Mucosa of descending colon (tissue), 3 donors: ENCODE measurements at places on chromosomes 5 and 9. TPM values are rescaled to one million over a fixed set of nuclear protein-coding genes. Genes with fewer than 3 reads are reported as not detected.

DNA sequence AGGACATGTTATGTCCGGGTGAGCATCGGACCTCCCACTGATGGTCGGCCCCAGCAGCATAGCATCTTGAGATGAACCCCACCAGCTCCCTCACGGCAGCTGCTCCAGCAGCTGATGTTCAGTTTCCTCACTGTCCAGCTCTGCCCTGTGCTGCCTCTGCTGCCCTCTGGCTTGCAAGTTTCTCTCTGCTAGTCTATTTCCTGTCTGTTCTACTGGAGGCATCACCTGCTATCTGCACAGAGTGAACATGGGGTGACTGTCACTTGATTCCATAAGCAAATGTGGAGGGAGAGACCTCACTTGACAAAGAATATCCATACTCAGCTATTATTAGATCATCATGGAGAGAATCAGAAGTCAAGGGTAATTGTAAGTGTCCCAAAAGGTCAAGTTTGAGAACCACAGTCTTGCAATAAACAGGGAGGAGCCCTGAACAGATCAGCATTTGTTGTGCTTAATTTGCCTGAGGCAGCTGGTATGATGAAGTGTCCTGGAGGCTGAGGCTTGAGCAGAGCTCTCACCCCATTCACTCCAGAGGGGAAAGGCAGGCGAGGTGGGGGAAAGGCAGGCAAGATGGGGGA, 702.8 kb downstream of the SEMA5A start:
- peak; percentile 32 for DNase-seq

GRCh38 chr5:173015598-173016455, 32.3 kb downstream of the ATP6V0E1 start:
- no peak for DNase-seq

- no peak for DNase-seq
These were observed 69.3 kb upstream of the DAB2 start for GRCh38 chr5:39494107-39494510.

- no peak for DNase-seq
These were observed 3.3 kb downstream of the ACSL6 start for GRCh38 chr5:132008163-132008473.

GRCh38 chr5:118378959-118379358, 609.4 kb downstream of the DTWD2 start:
- no peak for DNase-seq

- DNase-seq = no peak
These were observed 98.4 kb downstream of the LMNB1 start for GRCh38 chr5:126875303-126875785.

GRCh38 chr5:55406292-55406691, 98.5 kb downstream of the MTREX start:
- no peak for DNase-seq

DNA sequence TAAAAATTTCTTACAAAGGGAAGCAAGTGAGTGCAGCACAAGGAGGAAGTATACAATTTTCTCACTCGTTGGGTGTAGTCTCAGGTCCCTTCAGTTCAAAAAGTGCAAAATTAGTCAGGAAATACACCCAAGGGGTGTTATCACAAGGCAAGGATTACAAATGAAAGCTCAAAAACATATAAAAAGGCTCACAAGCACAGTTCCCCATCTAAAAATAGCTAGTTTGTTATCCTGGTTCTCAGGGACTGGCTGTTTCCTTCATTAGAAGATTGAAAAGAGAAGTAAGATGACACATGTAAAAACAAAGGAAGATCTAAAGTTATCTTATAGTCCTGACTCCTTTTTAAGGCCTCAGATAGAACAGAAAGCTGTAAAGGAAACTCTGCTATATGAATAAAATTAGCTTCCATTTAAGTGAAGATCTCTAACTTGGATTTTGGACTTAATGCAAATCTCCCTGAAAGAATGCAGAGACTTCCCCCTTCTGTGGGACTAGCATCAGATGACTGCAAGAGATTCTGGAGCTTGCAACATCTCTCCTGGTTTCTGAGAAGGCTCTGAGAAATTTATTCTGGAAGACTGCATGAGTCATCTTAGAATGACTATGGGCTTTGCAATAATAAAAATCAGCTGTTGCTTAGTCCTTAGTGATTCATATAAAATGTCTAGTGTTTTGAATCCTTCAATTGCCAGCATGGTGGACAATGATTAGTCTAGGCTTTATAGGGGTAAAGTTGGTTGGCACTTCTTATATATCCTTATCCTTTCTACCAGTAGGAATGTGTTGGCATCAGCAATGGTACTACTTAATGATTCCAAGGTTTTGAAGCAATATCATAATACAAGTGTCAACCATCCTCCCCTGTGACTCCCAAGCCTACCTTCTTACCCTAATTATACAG, 25.4 kb downstream of the DAB2 start:
- no peak for DNase-seq

- no peak for DNase-seq
These were observed 133.4 kb downstream of the MRPL36 start for GRCh38 chr5:1666221-1666620.

GRCh38 chr9:81416476-81417298, 272.7 kb downstream of the TLE1 start:
- DNase-seq = no peak

DNA sequence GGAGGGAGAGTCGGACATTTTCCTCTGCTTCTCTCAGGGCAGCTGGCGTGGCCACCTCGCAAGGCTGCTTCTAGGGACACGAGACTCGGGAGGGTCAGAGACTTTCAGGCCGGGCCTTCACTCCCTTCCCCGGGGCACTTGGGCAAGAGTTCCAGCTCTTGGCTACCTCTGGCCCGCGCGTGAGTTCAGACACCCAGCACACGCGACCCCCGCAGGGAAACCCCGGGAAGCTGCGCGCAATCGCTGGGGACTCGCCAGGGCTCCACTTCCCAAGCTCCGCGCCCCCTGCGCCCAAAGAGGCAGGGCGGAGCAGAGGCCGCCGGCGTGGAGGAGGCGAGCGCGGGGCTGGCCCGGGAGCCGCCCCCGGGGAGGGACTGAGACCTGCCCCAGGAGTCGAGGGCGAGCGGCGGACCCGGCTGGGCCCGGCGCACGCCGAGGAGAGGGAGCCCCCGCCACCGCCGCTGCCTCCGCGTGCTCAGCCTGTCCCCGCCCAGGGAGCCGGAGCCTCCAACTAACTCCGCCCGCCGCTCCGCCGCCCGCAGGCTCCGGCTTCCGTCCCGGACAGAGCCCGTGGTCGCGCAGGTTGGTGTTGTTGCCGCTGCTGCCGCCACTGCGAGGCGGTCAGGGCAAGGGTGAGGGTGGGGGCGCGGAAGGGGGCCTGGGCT, at the start of gene PAM:
Gene PAM, plus strand, starts transcription at position 539 of the 665 bp plus-strand sequence. CDS start 110,891 bp downstream, outside the sequence.
- peak; percentile 88 for DNase-seq

DNA sequence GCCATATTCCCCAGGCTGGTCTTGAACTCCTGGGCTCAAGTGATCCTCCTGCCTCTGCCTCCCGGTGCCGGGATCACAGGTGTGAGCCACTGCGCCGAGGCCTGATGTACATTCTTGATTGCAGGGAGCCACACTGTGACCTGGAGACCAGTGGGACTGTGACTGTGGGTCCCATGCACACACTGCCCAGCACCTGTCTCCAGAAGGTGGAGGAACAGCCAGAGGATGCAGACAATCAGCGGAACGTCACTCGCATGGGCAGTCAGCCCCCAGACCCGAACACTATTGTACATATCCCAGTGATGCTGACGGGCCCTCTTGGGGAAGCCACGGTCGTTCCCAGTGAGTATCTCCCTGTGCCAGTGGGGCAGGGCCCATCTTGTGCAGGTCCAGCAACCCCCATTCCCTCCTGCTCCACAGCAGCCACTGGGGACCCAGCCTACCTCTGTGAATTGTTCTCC, 147.3 kb downstream of the CACNA1B start:
- no peak for DNase-seq

DNA sequence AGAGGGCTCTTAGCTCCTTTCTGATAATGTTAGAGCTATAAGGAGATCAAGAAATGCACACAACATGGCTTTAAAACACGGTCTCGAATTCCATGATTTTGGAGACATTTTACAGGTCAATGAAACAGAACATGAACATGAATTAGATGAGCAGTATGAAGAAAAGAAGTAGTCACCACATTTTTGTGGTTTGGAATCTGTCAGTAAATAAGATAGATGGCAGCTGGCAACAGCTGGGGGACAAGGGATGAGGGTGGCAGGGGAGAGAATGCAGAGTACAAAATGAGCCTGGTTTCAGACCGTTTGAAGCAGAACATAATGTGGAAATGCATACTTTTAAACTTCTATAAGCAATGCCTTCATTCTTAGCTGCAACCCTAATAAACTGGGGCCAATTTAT, 107.1 kb downstream of the OXCT1 start:
- no peak for DNase-seq

SMIM32 gene
- 1.3 TPM for total RNA-seq

SNAPC4 gene
- 7.6 TPM for total RNA-seq

BSPRY gene
- 45.0 TPM for total RNA-seq

SV2C gene
- total RNA-seq = 0.54 TPM

CCL27 gene
- not detected for total RNA-seq

TRPM3 gene
- 0.55 TPM for total RNA-seq

BTNL9 gene
- 3.2 TPM for total RNA-seq

WNT8A gene
- not detected for total RNA-seq

SMIM33 gene
- total RNA-seq = 2.8 TPM

AFAP1L1 gene
- 1.5 TPM for total RNA-seq
